ENCODE measurements at places on chromosomes 11 and 22.
A peak's percentile ranks its signal among the peaks of the same experiment; 100 is the strongest.

DNA sequence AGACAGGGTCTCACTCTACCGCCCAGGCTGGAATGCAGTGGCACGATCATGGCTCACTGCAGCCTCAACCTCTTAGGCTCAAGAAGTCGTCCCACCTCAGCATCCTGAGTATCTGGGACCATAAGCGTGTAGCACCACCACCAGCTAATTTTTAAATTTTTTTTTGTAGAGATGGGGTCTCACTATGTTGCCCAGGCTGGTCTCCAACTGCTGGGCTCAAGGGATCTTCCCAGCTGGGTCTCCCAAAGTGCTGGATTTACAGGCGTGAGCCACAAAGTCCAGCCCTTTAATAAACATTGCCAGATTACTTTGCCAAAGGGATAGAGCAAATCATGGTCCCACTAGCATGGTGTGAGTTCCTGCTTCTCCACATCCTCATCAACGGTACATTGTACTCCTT, 45.6 kb downstream of the KMT5B start:
- no peak for DNase-seq

DNA sequence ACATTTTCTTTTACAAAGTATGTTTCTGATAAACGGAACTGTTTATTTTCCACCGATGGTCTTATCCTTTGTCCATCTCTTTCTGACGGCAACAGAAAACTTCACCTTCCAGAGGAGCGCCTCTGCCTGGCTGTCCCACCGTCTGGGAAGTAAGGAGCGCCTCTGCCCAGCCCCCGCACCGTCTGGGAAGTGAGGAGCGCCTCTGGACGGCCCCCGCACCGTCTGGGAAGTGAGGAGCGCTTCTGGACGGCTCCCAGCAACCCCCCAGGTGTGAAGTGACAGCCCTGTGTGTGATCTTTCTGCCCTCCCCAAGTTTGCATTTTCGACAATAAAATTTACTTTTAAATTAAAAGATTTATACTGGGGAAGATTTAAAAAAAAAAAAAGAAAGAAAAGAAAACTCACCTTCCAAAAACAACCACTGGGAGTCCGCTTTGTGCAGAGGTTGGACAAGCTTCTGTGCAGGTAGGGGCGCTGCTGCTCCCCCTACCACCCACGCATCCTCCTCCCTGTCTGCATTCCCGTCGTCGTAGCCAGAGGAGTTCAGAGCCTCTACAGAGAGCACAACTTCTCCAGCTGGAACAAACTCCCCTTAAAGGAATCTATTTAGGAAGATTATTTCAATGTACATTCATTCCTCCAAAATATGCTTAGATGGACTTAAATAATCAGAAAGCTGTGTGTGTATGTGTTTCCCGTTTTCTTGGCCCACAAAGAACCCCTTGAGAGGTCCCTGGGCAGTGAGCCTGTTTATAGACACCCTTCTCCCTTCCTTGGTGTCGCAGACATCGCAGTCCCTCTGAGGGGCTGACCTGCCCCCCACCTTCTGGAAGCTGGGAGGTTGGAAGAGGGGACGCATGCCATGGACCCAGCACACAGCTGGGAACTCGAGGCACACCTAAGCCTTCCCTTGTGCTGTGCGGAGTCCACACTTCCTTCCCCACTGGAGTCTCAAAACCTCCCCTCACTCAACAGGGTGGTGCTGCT, 849 bp upstream of the APOBEC3B start:
- peak; percentile 76 for DNase-seq

GRCh38 chr22:47178339-47178738, 415.9 kb downstream of the TBC1D22A start:
- no peak for DNase-seq

DNA sequence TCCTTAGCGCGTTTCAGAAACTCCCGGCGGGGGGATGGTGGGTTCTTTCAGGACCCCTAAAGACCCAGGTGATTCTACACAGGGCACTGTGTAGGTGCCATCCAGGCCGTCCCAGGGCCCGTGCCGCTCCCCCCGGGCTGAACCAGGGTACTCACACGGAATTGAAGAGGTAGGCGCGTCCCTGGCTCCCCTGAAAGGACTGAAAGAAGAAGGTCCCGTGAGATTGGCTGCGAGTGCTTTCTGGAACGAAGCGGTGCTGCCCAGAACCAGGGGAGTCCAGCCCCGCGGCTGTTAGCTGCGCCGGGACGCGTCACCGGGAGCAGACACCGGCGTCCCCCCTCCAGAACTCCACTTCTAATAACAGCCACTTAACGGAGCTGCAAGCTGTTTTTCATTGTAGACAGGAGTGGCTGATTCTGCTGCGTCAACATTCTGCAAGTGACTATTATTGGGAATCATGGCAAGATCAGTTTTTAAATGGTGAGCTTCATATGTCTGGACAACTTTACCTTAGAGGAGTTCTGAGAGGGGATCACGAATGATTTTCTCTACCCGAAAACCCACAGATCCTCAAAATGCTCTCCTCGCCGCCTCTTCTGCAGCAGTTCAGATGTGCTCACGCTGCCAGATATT, 31.8 kb downstream of the YPEL1 start:
- DNase-seq = no peak

GRCh38 chr22:37243402-37244113, 511 bp downstream of the RAC2 start:
- DNase-seq = no peak

DNA sequence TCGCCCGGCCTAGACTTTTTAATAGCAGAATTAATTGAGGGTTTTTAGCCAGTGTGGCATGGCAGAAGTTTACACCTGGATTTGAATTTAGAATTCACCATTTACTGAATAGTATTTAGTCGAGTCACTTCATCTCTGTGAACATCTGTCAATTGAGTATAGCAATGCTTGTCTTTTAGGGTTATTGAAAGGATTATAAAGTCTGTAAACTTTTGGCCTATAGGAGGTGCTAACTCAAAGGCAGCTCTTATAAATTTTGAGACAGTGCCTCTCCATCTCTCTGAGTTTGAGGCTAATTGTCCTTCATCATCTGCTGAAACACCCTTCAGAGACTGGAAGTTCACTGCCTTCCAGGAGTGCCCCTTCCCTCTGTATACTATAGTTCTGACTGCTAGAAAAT, 205.0 kb downstream of the NELL1 start:
- DNase-seq = peak; percentile 2

GRCh38 chr22:22746963-22747933, 102.8 kb downstream of the GGTLC2 start:
- DNase-seq = no peak

DNA sequence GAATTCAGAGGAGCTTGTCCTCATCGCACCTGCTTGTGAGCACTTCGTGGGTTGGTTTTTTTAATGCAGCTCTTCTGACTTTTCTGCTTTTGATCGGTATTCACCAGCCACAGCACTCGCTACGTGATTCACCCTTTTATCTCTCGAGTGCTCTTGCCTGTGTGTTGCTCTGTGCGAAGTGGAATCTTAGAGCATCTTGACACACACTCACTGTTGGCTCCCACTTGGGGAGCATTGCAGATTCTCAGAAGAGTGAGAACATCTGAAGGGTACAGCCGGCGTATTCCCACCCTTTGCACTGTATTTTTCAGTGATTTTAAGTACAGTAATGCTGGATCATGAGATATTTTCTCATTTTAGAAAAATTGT, 10.9 kb downstream of the TNNT3 start:
- no peak for DNase-seq

DNA sequence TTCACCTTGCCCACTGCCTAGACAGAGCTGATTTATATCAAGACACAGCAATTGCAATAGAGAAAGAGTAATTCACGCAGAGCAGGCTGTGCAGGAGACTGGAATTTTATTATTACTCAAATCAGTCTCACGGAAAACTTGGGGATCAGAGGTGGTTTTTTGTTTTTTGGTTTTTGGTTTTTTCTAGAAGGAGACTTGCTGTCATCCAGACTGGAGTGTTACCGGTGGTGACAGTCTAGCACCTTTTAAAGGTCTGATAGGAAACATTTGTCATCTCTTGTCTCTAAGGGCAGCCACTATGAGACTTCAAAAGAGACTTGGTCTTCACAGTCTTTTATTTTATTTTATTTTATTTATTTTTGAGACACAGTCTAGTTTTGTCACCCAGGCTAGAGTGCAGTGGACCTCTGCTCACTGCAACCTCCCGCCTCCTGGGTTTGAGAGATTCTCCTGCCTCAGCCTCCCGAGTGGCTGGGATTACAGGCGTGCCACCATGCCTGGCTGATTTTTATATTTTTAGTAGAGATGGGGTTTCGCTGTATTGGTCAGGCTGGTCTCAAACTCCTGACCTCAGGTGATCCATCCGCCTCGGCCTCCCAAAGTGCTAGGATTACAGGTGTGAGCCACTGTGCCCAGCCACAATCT, 19.1 kb downstream of the APOBEC3H start:
- DNase-seq = no peak
